Activated naive CD4-positive, alpha-beta T cell (primary cell): ENCODE measurements at places on chromosomes 13 and 19.

DNA sequence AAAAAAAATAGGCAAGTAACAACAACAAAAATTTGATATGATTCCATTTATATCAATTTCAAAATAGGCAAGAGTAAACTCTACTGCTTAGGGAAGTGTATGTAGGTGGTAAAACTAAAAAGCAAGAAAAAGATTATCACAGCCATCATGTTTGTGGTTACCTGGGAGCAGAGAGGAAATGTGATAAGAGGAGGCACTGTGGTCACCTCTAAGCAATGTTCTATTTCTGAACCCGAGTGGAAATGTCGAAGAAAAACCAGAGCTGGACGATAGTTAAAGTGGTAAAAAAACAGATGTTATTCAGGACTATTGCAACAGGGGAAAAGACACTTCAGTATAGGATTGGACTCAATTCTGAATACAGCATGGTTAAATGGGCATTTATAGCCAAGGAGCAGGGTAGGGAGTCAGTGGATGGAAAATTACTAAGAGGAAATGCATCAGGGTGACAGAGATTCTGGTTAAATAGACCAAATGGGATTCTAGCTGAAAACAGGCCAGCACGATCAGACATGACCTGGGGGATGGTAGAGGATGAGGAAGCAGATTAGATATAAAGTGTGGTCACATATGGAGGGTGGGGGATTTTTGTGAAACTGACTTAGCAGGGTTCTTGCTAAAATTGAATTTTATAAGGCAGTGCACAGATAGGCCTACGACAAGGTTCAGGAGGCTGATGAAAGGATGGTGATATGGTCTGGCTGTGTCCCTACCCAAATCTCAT, 6.0 kb upstream of the TEX30 start:
- DNase-seq: no peak

DNA sequence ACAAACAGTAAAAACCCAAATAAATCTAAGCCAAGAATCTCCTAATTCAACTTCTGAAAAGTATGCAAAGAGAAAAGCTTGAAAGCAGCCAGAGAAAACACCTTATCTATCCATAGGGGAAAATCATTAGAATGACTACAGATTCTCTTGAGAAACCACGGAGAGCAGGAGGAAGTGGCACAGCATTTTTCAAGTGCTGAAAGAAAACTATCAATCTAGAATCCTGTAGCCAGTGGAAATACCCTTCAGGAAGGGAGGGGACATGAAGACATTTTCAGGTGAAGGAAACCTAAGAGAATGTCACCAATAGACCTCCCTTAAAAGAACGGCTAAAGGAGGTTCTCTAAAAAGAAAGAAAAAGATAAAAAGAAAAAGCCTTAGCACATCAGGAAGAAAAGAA, 66.2 kb upstream of the XPO4 start:
- DNase-seq: no peak

DNA sequence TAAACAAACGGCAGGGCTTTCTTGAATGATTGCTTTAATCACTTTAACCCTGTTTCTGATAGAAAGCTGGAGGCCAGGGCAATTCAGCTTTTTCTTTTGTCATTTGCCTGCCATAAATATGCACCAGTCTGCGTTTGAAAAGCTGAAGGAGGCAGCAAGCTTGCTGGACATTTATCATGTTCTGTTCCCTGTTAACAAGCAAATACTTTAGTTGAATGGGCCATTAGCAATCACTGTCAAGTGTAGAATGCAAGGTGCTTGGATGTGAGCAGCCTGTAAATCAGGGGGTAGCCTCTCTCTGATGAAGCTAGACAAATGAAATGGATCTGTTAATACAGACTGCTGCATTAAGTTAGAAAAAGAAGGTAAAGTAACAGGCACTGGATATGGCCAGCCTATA, 7.6 kb downstream of the EFNB2 start:
- no peak for DNase-seq

GRCh38 chr19:36986601-36987000, 70.5 kb downstream of the ZNF568 start:
- DNase-seq: no peak

GRCh38 chr13:89554801-89555200, 1792.7 kb upstream of the MIR17HG start:
- no peak for DNase-seq

DNA sequence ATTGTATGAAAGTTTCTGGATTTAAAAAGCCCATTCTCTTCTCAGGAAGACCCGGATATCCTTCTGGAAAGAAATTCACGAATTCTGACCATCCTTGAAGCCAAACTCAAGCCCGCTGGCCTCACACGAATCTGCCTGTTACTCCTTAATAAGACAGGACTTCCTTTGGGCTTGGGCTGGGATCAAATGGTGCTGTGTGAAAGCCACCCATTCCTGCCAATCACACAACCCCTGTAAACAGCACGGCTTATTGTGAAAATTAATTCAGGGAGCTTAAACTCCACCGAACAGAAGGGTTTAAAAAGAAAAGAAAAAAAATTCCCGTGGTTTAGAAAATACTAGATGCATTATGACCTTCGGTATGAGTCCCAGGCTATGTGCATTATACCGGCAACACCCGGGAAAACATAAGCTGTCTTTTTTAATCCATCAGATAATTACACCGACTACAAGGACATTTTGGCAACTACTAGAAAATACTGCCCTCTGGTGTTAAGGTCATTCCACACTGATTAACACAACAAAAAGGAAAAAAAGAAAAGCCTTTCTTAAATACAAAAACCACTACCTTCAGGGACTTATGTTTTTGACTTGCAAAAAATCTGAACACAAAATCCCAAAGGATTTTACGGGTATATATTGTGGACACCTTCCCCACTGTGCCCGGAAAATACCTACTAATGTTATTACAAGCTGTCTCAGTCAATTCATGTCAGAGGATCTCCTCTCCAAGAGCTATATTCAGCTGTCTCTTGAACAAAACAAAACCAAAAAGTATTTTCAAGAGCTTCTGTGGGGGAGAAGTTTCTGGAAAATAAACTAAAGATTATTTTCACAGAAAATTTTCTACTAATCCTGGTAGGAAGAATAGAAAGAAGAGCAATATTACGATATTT, 76.0 kb upstream of the LSM14A start:
- no peak for DNase-seq

DNA sequence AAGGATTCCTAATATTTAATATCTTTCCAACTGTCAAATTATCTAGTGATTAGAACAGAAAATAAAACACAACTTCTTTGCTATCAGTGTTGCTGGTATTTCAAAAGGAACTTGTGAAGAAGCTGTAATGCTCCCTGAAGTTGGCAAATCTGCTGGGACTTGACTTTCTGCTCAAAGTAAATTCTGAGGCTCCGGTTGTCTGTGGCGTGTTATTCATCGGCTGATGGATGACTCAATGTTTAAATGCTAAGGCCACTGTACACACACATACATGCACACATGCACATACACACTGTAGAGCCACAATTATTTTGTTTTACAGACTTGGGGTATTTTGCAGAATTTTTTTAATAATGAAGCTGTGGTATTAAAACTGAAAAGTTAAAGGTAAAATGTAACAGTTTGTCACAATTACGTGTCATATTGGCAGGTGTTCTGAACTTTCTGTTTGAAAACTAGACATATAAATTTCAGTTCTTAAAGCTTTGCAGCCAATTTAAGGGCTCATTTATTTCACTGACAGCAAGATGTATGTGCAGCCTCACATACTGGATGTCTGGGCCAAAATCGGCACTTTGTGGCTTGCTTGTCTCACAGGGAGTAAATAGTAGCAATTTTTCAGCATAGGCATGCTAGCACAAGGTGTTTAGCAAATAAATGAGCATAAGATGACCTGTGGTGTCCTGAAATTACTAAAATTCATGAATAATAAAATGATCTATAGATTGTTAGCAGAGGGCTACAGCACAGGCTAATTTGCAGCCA, 1691.7 kb upstream of the PCDH20 start:
- no peak for DNase-seq
